ENCODE measurements at places on chromosomes 3 and 15.
A peak's percentile ranks its signal among the peaks of the same experiment; 100 is the strongest.

GRCh38 chr3:27986234-27986879 lies 255.1 kb upstream of the CMC1 start:
- DNase-seq: no peak

DNA sequence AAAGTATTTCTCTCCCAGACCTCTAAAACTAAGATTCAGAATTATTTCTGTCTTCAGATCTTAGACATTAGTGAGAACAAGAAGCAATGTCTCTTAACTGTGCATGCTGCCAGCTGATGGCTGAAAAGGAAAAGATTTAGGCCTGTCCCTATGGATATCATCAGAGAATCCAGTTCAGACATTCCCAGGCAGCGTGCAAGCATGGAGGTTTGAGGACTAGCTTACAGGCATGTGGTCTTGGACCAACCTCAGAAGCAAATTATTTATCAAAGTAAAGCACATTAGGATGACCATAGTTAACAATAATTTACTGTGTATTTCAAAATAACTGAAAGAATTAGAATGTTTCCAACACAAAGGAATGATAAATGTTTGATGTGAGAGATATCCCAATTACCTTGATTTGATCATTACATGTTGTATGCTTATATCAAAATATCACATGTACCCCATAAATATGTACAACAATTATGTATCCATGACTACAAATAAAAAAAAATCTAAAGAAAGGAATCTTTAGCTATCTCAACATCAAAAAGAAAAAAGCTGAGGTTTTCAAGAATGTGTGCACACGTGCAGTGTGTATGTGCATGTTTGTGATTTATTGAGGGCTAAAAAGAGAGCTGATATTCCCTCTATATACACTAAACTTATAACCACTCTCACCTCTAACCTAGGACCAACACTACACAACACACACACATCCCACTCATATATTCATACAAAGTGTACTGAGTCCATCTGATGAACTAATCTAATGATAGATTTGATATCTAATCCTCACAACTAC lies 108.9 kb upstream of the THBS1 start:
- DNase-seq: no peak

- no peak for DNase-seq
These were observed 41.4 kb upstream of the SLC41A3 start for GRCh38 chr3:126125341-126125740.

- no peak for DNase-seq
These were observed 20.8 kb upstream of the APH1B start for GRCh38 chr15:63256433-63257274.

DNA sequence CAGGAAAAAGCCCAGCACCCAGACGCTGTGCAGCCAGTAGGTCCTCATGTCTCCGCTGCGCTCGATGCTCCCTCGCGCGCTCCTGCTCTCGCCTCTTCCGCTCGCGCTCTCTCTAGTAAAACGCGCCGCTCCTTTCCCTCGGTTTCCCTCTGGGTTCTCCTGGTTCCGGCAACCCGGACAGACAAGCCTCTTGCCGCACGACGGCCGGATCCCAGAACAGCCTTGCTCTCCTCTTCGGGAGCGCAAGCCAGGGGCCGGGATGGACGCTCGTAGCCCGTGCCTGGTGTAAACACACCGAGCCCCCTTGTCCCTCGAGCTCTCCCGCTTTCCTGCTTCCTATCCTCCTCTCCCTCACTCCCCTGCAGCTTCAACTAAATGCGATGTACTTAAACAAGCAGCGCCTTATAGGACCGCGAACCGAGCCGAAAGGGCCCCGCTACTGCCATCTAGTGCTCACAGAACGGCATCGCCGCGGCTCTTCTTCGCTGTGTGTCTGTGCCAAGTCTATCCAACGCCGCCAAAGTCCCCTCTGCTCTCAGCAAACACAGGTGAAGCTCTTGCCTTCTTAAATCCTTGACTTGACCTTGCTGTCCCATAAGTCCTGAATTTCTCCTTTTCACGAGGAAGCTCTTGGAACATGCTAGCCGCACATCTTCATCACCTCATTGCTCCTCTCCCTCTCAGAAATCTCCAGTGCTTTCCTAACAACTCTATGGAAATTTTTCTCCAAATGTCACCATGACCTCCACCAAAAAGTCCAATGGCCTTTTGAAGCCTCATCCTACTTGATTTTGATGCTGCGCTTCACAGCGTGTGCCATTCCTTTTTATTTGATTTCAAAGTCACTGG lies 1037.2 kb downstream of the IGSF11 start:
- DNase-seq: peak; percentile 89

GRCh38 chr3:172281884-172282283 lies 166.4 kb downstream of the GHSR start:
- DNase-seq: no peak

GRCh38 chr3:133452641-133453319 lies 52.9 kb downstream of the BFSP2 start:
- no peak for DNase-seq

GRCh38 chr3:79297245-79297960 lies 470.4 kb downstream of the ROBO1 start:
- DNase-seq: peak; percentile 42

DNA sequence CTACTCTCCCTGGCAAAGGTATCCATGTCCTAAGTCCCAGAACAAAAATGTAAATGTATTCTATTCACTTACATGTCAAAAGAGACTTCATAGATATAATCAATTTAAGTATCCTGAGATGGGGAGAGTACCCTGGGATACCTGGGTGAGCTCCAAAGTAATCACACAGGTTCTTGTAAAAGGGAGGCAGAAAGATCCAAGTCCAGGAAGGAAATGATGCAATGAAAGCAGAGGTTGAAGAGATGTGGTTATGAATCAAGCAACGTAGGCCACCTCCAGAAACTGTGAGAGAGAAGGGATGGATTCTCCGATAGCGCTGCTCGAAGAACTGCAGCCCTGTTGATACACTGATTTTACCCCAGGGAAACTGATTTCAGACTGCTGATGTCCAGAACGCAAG lies 93.9 kb upstream of the VGLL3 start:
- DNase-seq: no peak

- no peak for DNase-seq
These were observed 86.3 kb downstream of the ARIH1 start for GRCh38 chr15:72560458-72560857.

DNA sequence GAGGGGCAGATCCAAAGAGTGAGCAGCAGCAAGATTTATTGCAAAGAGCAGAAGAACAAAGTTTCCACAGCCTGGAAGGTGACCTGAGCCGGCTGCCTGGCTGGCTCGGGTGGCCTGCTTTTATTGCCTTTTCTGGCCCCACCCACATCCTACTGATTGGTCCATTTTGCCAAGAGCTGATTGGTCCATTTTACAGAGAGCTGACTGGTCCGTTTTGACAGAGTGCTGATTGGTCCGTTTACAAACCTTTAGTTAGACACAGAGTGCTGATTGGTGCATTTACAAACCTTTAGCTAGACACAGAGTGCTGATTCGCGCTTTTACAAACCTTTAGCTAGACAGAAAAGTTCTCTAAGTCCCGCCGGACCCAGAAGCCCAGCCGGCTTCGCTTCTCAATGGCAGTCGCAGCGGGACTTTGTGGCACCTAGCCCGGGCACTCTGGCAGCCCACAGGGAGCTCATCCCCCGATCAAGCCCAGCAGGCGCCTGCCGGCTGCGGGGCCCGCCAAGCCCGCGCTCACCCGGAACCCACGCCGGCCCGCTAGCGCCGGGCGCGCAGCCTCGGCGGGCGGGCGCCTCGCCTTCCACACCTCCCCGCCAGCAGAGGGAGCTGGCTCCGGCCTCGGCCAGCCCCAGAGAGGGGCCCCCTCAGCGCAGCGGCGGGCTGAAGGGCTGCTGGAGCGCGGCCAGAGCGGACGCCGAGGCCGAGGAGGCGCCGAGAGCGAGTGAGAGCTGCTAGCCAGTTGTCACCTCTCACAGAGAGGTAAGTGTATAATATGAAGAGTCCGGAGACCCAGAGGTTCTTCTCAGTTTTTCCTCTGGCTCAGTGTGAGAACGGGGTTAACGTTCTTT lies 339.2 kb downstream of the CHL1 start:
- DNase-seq: peak; percentile 77

DNA sequence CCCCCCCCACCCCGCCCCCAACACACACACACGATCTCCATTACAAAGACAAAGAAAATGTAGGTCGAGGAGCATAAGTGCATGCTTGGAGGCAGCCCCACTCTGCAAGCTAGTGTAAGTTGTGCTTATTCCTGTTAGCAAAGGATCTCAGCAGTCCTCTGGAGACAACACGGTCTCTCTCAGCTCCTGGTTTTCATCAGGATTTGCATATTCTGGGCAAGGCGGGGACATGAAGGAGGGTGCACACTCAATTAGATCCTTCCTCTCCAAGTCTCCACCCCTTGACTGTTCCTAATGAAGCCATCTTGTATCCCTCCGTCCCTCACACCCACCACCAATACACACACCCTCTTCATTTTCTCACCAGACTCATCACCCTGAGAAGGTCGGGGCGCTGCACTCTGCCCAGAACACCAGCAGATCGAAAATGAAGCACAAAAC lies 63.8 kb downstream of the MRPL46 start:
- no peak for DNase-seq

DNA sequence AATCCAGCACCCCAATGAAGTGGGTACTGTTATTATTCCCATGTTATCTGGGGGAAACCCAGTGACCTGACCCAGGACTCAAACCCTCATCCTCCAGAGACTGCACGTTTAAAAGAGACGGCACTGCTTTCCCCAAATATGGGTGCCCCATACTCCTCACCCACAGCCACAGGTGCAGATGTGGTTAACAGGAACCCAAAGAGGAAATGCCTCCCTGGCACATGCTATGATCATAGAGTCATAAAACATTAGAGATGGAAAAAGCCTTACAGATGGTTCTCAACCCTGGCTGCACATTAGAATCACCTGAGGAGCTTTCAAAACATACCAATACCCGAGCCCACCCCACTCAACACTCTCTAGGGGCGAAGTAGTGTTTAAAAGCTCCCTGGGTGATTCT lies 111.5 kb downstream of the SEMA5B start:
- no peak for DNase-seq

DNA sequence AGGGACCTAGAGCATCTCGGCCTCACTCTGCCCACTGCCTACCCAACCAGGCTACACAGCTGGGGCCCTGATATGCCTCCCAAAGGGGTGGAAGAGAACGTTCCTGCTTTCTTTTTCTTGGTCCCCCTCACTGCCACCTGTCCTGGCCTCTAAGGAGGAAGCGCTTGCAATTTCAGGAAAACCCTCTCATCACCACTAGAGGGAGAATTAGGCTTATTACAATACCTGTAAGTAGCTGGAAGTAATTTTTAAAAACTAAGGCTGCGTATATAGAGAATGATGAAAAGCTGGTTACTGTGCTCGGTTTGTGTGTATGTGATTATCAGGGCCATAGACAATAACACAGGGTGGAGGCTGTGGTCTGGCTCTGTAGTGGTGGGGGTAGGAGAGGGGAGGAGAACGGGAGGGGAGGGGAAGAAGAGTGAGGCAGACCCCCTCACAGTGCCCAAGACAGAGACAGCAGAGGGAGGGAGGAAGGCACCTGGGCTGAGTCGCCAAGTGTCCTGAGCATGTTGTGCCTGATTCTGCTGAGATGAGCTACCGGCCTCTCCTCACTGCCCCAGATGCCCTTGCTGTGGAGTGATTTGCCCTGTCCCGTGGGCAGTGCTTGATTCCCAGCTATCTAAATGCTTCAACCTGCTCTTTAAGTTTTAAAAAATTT lies 3.3 kb downstream of the GABRG3 start:
- DNase-seq: peak; percentile 72

- no peak for DNase-seq
These were observed 94.0 kb upstream of the LRRN1 start for GRCh38 chr3:3705090-3705775.

GRCh38 chr3:117547956-117548550 lies 838.5 kb downstream of the TUSC7 start:
- no peak for DNase-seq

GRCh38 chr3:114108137-114108536 lies 51.6 kb downstream of the QTRT2 start:
- no peak for DNase-seq

DNA sequence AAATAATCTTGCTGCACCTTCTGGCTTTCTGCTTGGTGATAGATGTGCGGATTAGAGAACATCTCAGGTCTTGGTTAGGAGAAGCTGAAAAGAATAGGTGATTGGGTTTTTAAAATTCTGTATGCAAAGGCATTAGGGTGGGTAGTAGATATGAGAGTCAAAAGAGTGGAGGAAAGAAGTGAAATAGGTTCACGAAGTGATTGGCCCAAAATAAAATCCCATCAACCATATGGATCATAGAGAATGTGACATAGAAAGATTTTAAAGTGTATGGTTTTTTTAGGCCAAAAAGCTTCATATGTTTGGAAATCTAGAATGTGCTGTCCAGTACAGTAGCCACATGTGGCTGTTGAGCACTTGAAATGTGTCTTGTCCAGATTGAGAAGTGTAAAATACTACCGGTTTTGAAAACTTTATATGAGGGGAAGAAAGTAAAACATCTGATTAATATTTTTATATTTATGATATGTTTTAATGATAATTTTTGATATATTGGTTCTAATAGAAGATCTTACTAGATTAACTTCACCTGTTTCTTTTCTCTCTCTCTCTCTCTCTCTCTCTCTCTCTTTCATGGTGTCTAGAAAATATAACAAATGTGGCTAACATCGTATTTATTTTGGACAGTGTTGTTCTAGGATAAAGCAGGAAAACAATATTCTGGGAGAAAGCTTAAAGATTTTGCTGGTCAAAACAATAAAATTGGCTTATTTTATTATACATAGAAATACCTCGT lies 2.9 kb downstream of the MBNL1 start:
- DNase-seq: no peak

- no peak for DNase-seq
These were observed 31.2 kb downstream of the DZIP1L start for GRCh38 chr3:138084196-138084595.

- DNase-seq: no peak
These were observed 101.2 kb downstream of the SEMA5B start for GRCh38 chr3:122926322-122926721.

DNA sequence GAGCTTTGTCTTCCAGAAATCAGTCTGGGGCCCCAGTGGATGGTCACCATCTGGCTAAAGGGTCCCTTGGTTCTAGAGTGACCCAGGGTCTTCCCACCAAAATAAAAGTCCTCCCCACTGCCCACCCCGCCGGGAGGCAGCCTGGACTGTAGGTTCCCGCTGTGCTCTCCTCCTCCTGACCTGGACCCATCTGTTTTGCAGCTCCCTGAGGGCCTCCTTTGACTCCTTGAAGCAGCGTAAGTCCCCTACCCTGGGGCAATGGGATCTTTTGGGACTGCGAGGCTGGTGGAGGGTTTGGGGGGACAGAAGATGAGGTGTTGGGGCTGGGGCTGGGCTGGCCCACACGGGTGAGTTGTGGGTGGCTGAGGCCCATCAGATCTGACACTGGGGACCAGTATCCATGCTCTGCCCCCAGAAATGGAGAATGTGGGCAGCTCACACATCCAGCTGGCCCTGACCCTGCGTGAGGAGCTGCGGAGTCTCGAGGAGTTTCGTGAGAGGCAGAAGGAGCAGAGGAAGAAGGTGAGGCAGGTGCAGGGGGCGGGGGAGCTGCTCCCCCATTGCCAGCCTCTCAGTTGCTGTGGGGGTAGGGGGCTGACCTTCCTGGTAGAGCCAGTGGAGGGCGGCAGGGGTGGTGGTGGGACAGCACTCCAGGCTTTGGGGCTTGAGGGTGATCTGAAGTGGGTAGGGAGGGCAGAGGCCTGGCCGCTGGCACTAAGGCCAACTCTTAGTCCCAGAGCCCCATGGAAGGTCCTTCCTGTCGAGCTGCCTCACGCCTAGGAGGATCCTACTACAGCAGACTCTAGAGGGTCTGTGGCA lies 30.4 kb downstream of the PSTPIP1 start:
- no peak for DNase-seq

- no peak for DNase-seq
These were observed 60.6 kb upstream of the STAC start for GRCh38 chr3:36319680-36320079.

- DNase-seq: no peak
These were observed 42.0 kb upstream of the OTOL1 start for GRCh38 chr3:161454615-161455014.

Measured in NCI-H1417 (cell line).